Mesothelial cell of epicardium (in vitro differentiated cells): ENCODE measurements at places on chromosomes 2 and 18. TPM values are rescaled to one million over a fixed set of nuclear protein-coding genes. Genes with fewer than 3 reads are reported as not detected.

- no peak for DNase-seq
Observed at GRCh38 chr2:88545118-88545517, 82.1 kb downstream of the EIF2AK3 start.

DNA sequence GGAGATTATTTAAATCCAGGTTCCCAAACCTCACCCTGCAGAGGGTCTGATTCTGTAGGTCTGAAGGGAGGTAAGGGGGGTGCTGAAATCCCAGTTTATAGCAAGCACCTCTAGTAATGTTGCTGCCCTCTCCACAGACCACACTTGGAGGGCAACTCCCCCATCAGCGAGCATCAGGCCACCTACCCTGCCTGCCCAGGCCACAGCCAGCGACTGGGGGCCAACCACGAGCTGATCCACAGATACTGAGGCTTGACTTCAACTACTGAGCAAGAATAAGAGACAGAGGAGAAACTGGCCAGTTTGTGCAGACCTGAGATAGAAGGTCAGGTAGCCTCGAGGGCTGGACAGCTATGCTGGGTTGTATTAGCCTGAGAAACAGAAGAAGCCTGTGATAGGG is 36.3 kb upstream of the LBH start:
- no peak for DNase-seq

Gene MSTN
- total RNA-seq, result 0.20 to 0.29 TPM (median 0.22 TPM) in 3 replicates

Gene PPP4R3B
- total RNA-seq, result 52.0 to 56.2 TPM (median 54.1 TPM) in 3 replicates

Gene HOXD11
- 1.9 to 3.0 TPM (median 2.2 TPM) in 3 replicates for total RNA-seq
